ENCODE measurements at places on chromosomes 3 and 15.

DNA sequence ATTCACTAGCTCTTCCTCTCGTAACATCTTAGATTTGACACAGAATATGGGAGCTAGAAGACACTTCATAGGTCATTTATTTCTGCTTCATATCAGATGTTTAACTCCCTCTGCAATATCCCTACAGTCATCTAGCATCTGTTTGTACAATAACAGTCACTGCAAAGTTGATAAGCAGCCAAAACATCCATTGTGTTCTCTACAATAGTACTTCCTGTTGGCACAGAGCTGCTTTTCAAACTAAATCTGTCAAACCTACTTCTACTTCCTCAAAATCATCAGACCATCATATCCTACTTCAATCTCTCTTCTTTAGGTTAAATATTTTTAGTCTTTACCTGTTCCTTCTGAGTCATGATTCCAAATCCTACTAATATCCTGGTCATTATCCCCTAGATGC lies 233.2 kb downstream of the FGF12 start:
- H3K4me1 ChIP-seq, result no peaks in the 10 kb centered on the region
- no peaks in the 10 kb centered on the region for H3K27me3 ChIP-seq
- H3K36me3 ChIP-seq, result no peaks in the 10 kb centered on the region
- no peak for DNase-seq

- H3K36me3 ChIP-seq, result no peaks in the 10 kb centered on the region
- no peak for DNase-seq
- H3K4me3 ChIP-seq, result no peak overlapping the region
- H3K27ac ChIP-seq, result no peak overlapping the region
- no peaks in the 10 kb centered on the region for H3K4me1 ChIP-seq
Measured at GRCh38 chr15:93414576-93415231, 325.7 kb upstream of the RGMA start.

DNA sequence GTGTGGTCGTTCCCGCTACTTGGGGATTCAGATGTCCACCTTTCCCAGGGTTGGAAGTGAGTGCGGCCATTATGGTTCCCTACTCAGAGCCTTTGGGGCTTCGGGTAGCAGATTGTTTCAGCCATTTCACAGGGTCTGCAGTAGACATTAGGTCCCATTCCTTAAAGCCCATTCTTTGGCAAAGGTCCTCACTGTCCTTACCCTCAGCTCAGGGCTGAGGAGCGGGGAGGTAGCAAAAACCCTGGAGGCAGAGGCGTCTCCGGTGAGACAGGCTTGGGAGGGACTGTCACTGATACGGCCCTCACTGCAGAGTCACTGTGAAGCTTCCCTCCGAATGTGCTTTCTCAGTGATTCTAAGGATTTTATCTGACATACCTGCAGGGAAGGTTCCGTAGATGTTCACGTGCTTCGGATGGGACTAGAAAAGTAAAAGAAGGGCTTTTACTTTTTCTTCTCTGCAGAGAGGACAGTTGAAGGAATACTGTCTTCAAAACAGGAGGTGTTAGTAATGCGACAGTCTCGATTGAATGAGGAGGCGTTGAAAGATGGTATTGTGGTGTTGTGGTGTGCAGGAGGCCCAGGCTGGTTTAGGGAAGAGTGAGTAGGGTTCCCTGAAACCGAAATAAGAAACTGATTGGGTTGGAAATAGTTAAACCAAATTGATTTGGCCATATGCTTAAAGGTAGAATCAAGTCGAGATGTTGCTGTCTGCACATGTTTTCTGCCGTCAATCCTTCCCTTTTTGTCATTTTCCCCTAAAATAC lies 630 bp downstream of the ATP6V1A start:
- peak overlapping the region; percentile 56 for H3K27ac ChIP-seq
- peak overlapping the region; percentile 78 for H3K4me3 ChIP-seq
- H3K4me1 ChIP-seq, result peaks cover 33% of the 10 kb centered on the region
- DNase-seq, result peak; percentile 10

GRCh38 chr3:105513042-105513441 lies 146.3 kb downstream of the ALCAM start:
- H3K27me3 ChIP-seq, result no peaks in the 10 kb centered on the region
- H3K4me3 ChIP-seq, result no peak overlapping the region
- no peaks in the 10 kb centered on the region for H3K36me3 ChIP-seq

GRCh38 chr3:30549600-30549999 lies 56.8 kb upstream of the TGFBR2 start:
- H3K4me3 ChIP-seq, result no peak overlapping the region
- H3K4me1 ChIP-seq, result no peaks in the 10 kb centered on the region
- no peaks in the 10 kb centered on the region for H3K36me3 ChIP-seq
- no peak overlapping the region for H3K27ac ChIP-seq
- H3K27me3 ChIP-seq, result no peaks in the 10 kb centered on the region

DNA sequence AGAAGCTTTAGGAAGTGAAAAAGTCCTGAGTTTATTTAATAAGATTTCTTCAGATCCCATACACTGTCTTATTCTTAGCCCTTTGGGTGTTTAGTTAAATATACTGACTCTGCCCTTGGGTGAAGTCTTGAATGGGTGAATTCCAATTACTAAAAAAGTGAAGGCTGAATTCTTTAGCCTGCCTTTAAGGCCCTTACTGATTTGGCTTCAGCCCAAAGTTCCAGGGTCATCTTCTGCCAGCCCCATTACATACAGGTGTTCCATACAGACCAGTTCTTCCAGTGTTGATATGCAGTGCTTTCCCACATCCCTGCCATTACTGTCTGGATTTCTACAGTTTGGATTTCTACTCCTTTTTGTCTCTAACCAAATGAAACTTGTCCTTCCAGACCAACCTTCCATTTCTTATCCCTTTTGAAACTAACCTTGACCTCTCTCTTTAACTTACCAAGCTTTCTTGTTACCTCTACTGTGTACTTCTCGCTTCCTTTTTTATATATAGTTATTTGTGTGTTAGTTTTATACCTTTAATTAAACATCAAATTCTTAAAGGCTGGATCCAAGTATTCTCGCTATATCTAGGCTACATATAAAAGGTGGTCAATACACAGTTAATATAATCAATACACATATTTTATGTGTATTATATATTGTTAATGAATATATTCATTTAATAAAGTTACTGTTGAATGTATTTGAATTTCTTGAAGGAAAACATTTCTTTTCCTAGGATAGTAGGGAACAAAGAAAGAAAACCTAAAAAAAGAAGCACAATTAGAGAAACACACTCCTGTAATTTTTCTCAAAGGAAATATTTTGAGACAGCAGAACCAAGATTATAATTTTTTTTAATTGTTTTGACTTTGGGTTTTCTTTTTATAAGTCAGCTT lies 15.0 kb downstream of the MBNL1 start:
- no peak for DNase-seq
- no peak overlapping the region for H3K27ac ChIP-seq
- peak overlapping the region; percentile 31 for H3K4me3 ChIP-seq
- peaks cover 93% of the 10 kb centered on the region for H3K4me1 ChIP-seq

- no peak for DNase-seq
- H3K36me3 ChIP-seq, result no peaks in the 10 kb centered on the region
- no peak overlapping the region for H3K27ac ChIP-seq
- no peaks in the 10 kb centered on the region for H3K4me1 ChIP-seq
- H3K27me3 ChIP-seq, result no peaks in the 10 kb centered on the region
Measured at GRCh38 chr3:132972333-132972732, 65.9 kb upstream of the TMEM108 start.

DNA sequence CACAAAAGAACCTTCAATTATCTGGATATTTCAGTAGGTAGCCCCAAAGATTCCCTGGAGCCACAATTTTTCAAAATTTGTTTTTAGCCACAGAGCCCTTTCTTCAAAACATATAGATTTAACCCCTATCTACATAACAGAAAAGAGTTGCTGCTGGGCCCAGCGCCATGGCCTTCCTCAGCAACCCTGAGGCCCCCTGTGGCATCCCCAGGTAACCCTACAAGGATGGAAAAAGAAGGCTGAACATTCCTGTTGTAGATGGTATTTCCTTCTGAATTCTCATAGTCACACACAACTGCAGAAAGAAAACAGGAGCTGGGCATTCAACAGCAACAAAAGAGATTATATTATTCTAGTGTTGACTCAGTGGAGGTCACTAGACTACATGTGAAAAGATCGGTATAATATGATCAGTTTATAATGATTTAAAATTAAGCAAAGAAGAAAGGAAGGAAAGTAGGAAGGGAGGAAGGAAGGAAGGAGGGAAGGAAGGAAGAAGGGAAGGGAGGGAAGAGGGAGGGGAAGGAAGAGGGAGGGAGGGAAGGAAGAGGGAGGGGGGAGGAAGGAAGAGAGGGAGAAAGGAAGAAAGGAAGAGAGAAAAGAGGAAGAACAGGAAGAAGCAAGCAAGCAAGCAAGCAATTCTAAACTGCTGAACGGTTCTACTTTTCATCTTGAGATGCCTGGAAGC lies 342.5 kb upstream of the NR2F2 start:
- no peaks in the 10 kb centered on the region for H3K4me1 ChIP-seq
- no peak overlapping the region for H3K27ac ChIP-seq
- DNase-seq, result no peak
- no peak overlapping the region for H3K4me3 ChIP-seq
- H3K27me3 ChIP-seq, result no peaks in the 10 kb centered on the region

GRCh38 chr15:93943586-93943985 lies 287.8 kb upstream of the MCTP2 start:
- H3K4me1 ChIP-seq, result no peaks in the 10 kb centered on the region
- H3K27ac ChIP-seq, result no peak overlapping the region
- H3K36me3 ChIP-seq, result no peaks in the 10 kb centered on the region
- DNase-seq, result no peak
- no peaks in the 10 kb centered on the region for H3K27me3 ChIP-seq
